ENCODE measurements at places on chromosomes 11 and 22. TPM values are rescaled to one million over a fixed set of nuclear protein-coding genes. Genes with fewer than 3 reads are reported as not detected.

- DNase-seq, result no peak
Observed at GRCh38 chr22:43012390-43012789, 2.6 kb downstream of the PACSIN2 start.

DNA sequence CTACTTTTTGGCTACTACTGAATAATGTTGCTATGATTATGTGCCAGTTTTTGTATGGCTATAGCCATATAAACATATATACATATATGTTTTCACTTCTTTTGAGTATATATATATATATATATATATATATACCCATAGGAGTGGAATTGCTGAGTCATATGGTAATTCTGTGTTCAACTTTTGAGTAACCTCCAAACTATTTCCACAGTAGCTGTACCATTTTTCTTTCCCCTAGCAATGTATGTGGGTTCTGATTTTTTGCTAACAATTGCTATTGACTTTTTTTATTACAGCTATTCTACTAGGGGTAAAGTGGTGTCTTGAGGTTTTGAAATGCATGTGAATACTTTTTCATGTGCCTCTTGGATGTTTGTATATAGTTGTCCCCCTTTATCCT lies 30.4 kb downstream of the CBL start:
- no peak for DNase-seq

GRCh38 chr11:60281485-60281884 lies 1.0 kb downstream of the MS4A4A start:
- no peak for DNase-seq

- no peak for DNase-seq
Observed at GRCh38 chr11:64908766-64909165, 8.2 kb downstream of the ATG2A start.

DNA sequence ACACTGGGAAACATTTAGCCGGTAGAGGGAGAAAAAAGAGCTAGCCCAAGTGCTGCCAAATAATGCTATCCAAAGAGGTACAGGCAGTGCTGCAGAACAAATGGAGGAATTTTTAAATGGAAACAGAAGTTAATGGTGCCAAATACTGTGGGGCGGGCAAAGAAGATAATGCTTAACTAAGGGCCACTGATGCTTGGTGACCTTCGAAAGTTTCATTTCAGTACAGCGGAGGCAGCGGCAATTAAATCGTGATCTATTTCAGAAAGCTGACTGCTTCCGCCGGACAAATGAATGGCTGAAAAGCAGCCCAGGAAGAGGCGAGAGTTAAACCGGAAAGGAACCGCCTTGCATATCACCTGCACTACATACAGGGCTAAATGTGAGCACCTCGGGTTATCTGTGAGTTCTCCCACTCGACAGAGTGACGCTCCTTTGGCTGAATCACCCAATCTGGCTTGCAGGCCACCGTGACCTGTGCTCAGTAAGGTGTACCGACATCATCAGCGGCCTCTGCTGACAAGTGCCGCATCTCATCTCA lies 42.1 kb downstream of the CADM1 start:
- DNase-seq, result no peak

GRCh38 chr22:23364389-23364788 lies 184.1 kb downstream of the BCR start:
- no peak for DNase-seq

DNA sequence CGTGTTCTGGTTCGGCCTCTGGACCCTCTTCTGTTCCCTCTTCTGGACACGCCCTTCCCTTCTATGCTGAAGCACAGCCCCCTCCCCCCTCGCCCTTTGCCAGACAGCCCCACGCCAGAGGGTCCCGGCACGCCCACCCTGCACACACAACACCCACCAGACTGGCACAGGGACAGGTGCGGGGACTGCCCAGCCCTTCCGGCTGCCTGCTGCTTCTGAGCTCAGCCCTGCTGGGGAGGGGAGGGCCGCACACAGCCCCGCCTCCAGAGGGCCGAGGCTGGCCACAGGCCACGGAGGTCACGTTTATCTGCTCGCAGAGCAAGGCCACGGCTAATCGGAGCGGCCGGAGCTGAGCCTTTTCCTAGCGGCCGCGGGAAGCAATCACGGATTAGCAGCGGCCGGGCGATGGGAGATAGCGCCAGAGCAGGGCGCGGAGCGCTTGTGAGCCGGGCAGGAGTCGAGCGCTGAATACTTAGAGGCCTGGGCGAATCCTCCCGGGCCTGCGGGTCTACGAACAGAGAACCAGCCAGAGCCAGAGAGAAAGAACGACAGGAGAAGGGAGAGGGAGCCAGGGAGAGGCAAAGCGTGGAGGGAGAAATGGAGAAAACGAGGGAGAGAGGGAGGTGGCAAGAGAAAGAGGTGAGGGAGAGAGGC lies 21.5 kb downstream of the OTUB1 start:
- peak; percentile 51 for DNase-seq

- no peak for DNase-seq
Observed at GRCh38 chr11:62479631-62480201, 60.9 kb downstream of the SCGB1A1 start.

GRCh38 chr11:133619397-133619796 lies 87.1 kb upstream of the OPCML start:
- DNase-seq, result no peak

- DNase-seq, result no peak
Observed at GRCh38 chr11:120256178-120256577, 16.2 kb downstream of the POU2F3 start.

DNA sequence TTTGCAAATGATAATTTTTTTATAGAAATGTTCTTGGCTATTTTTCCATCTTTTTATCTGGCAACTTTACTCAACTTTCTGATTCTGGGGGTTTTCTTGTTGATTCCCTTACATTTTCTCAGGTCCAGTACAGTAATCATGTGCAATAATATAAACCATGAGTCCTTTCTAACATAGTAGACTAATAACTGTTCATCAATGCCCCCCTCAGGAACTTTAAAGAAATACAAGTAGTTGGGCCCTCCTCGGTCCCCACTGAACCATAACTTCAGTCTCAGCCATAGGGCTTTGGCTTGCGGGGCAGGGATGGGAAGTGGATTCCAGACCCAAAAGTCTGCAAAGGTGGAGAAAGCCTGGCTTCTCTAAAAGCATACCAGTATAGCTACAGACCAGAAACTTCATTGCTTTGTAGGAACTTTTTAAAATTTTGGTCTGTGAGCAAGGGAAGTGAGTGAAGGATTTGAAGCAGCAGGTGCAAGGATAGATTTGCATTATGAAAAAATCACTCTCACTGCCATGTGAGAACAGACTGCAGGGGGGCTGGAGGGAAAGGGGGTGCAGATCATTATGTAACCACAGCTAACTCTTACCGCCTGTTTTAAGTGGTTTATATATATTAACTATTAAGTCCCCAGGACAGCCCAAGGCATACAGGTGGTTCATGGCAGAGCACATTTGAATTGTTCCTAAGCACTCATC lies 10.4 kb upstream of the TUB start:
- DNase-seq, result no peak

DNA sequence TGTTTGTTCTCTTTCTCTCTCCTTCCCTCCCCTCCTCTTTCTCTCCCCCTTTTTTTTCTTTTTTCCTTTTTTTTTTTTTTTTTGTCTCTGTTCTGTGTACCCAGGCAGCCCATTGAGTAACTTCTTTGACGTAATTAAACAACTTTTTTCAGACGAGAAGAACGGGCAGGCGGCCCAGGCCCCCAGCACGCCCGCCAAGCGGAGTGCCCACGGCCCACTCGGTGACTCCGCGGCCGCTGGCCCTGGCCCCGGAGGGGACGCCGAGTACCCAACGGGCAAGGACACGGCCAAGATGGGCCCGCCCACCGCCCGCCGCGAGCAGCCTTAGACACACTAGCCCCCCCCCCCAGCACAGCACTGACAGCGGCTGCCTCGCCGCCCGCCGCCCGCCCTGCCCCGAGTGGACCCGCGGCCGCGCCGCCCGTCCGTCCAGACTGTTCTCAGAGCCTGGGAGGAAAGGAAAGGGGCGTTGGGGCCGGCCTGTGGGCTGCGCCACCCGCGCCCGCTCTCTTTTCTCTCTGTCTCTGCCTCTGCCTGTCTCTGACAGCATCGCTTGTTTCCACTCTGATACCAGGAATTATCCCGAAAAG lies 26.1 kb downstream of the MOB2 start:
- peak; percentile 37 for DNase-seq

- no peak for DNase-seq
Observed at GRCh38 chr22:17962168-17962567, 62.2 kb downstream of the MICAL3 start.

DNA sequence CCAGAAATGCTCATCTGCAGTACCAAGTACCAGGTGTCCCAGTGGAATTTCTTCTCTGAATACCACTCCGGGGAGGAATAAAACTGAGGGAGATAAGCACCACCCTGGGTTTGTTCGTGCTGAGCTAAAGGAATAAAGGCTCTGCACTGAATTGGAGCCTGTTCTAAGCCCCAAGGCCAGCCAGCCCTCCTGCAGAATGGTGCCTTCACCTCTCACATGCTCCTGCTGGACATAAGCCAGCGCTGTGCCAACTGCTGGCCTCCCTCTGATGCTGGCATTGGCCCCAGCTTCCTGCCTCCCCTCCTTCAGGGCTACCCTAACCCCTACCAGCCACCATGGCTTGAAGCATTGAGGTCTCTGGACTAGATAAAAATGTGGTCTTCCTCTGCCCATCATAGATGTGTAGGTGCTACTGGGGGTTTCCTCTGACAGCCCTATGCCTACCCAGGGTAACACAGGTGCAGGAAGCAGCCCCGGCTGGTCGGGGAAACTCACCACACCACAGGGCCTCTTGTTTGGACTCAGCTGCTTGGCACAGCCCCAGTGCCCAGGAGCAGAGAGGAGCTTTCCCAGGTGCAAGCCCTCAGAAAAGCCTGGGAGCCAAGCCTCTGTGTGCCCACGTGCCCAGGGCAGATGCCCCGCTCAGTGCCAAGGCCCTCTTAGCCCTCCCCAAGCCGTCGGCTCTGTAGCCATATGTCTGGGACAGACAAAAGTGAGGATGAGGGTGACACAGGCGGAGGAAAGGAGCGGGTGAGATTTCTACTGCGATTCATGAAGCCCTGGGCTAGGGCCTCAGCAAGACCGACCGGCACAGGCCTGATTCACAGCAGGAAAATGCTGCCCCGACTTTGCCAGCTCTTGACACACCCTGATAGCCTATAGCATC lies 34.1 kb upstream of the JAM3 start:
- DNase-seq, result no peak

GRCh38 chr11:72918851-72919250 lies 104.6 kb downstream of the ATG16L2 start:
- DNase-seq, result no peak

DNA sequence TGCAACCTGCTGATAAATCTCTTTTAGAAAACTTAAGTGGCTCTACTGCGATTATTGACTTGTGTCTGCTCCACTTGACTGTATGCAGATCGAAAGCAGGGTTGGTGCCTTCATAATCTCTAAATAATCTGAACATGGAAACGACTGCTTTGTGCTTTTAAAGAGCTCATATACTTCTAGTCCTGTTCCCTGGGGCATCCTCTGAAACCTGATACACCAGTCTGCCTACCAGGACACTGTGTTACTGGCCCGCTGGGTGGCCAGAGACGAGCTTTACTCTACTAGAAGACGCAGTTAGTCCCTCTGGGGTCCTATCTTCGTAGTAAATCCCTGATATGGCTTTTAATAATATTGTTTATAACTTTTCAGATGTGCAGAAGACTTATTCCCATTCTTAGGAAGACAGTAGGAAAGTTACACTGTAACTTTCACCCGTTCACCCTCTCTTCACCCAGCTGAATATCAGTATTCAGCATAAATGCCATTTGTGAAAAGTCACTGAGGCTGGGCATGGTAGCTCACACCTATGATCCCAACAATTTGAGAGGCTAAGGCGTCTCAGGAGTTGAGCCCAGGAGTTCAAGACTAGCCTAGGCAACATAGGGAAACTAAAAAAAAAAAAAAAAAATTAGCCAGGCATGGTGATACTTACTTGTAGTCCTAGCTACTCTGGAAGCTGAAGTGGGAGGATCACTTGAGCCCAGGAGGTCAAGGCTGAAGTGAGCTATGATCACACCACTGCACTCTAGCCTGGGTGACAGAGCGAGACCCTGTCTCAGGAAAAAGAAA lies 9.0 kb upstream of the HTR3B start:
- no peak for DNase-seq

DNA sequence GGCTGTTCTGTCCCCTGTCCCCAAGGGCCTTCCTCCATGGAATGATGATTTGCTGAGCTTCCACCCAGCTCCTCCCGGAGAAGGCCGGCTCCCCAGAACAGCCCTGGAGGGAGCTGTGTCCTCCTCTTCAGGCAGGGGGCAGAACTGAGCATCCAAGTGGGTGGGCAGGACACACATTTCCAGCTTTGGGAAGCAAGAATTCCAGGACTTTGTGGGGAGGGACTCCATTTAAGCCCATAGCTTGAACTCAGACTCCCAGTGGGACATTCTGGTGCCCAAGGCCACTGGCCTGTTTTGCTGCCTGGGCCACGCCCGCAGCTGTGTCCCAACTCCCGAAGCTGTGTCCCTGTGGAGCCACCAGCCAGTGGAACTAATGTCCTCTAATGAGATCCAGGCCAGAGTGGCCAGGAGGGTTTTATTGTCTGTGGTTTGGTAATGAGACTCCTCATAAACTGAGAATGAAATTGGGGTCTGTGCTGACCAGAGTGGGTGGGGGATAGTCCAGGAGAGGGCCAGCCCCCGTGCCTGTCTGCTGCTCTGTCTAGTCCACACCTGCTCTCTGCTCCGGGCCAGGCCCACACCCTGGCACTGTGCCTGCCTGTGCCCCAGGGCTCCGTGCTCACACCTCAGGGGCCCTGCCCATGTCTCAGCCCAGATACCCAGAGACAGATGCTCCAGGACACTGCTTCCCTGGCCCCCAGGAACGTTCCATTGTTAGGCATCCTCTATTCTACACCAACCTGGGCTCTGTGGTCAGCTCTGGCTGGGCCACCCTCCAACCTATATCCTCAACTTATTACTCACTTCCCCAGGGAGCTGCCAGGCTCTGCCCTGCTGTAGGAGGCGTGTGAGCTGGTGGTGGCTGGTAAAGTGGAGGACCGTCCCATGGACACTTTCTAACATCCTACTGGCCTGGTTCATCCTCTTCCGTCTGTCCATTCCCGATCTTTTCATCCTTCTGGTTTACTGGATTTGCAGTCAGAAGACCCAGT lies 7.6 kb downstream of the NECTIN1 start:
- DNase-seq, result no peak

DNA sequence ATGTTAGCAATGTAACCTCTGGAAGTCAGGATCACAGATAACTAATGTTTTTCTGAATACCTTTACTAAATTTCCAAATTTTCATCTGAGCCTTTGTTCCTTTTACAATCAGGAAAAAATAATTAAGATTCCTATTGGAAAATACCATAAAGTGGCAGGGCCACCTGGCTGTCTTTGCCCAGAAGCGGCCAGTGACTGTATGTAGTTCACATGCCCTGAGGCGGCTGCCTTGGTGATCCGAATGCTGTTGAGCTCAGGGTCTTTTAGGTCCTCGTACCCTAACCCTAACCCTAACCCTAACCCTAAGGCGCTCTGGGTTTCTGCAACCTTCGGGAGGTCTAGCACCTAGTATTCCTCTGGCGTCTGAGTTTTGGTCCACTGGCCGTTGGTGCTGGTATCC lies 8.5 kb upstream of the ARFGAP3 start:
- no peak for DNase-seq

SLC6A5 gene
- not detected for total RNA-seq

MISFA gene
- 2.0 TPM for total RNA-seq

SLC22A8 gene
- total RNA-seq, result not detected

JAM3 gene
- 10.7 TPM for total RNA-seq

ABCC8 gene
- 5.1 TPM for total RNA-seq

CRYAB gene
- 100 TPM for total RNA-seq

MUC5AC gene
- total RNA-seq, result 0.09 TPM

SERPING1 gene
- 78.6 TPM for total RNA-seq

L3MBTL2 gene
- total RNA-seq, result 18.9 TPM

All from left colon (tissue), 2 donors.